Spleen (tissue), 13 donors: ENCODE measurements at places on chromosomes 3 and 15. TPM values are rescaled to one million over a fixed set of nuclear protein-coding genes. Genes with fewer than 3 reads are reported as not detected.

The RETNLB gene
- not detected for total RNA-seq

The DPPA4 gene
- 2.4 TPM for total RNA-seq

The GRAMD2A gene
- not detected for total RNA-seq

The DAZL gene
- total RNA-seq, result not detected

The LIPC gene
- total RNA-seq, result 2.5 TPM

DNA sequence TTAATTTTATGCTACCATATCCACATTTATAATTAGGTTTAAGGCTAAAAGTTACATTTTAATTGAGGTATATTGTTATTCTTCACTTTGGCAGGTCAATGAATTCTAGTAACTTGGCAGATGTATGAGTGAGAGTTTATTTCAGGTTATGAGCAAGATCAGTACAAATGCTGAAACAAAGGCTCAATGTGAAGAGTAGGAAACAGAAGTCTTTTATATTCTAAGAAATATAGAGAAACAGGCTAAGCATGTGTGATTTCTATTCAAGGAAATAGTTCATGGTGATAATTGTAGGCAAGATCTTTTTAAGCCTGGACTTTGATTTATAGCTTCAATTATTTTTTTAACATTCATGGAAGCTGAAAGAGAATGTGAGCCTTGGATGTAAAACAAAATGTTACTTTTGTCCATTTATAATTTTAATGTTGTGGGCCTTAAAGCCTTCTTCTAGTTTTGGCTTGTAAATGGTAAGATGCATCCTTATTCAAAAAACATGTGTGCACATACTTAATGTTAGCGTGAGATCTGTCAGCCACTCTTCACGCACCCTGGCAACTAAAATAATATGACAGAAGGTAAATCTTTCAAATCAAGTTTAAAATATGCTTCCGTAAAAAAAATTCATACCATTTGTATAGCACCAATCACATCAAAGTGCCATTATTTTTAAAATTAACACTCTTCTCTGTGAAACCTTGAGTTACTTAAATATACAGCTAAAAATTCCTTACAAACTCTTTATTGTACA is 22.8 kb upstream of the OSTN start:
- H3K36me3 ChIP-seq, result no peaks in the 10 kb centered on the region
- no peak for DNase-seq
- H3K27ac ChIP-seq, result no peak overlapping the region
- H3K4me1 ChIP-seq, result no peaks in the 10 kb centered on the region
- no peaks in the 10 kb centered on the region for H3K27me3 ChIP-seq

GRCh38 chr3:135337192-135337591 is 542.1 kb downstream of the EPHB1 start:
- no peaks in the 10 kb centered on the region for H3K27me3 ChIP-seq
- no peak overlapping the region for H3K4me3 ChIP-seq
- no peak overlapping the region for H3K27ac ChIP-seq
- H3K36me3 ChIP-seq, result no peaks in the 10 kb centered on the region

GRCh38 chr3:153752405-153753027 is 368.7 kb upstream of the ARHGEF26 start:
- H3K27ac ChIP-seq, result no peak overlapping the region
- no peak for DNase-seq
- H3K4me1 ChIP-seq, result no peaks in the 10 kb centered on the region
- no peaks in the 10 kb centered on the region for H3K27me3 ChIP-seq

- H3K27ac ChIP-seq, result no peak overlapping the region
- no peak overlapping the region for H3K4me3 ChIP-seq
- no peaks in the 10 kb centered on the region for H3K36me3 ChIP-seq
- H3K4me1 ChIP-seq, result no peaks in the 10 kb centered on the region
- DNase-seq, result no peak
Observed at GRCh38 chr3:96182756-96183155, 631.6 kb upstream of the EPHA6 start.

GRCh38 chr3:131733086-131733841 is 230.5 kb upstream of the MRPL3 start:
- H3K36me3 ChIP-seq, result no peaks in the 10 kb centered on the region
- no peak overlapping the region for H3K27ac ChIP-seq
- no peak for DNase-seq
- H3K4me1 ChIP-seq, result no peaks in the 10 kb centered on the region
- H3K27me3 ChIP-seq, result no peaks in the 10 kb centered on the region

GRCh38 chr3:54361746-54362283 is 239.5 kb downstream of the CACNA2D3 start:
- H3K4me3 ChIP-seq, result no peak overlapping the region
- no peak overlapping the region for H3K27ac ChIP-seq
- DNase-seq, result no peak

DNA sequence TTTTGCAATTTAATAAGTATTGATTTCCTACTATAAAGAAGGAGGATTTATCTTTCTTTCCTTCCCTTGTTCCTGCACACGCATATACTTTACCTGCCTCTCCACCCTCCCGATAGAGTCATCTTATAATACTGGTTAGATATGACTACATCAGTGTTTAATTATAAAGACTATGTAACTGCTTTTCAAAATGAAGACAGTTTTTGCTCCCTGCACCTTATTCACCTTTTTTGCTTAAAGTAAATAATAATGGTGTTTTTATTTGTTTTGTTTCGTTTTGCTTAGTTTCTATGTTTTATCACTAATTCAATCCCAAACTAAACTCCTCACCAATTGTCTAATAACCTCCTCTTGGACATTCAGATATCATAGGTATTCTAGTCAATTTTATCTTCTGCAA is 101.9 kb upstream of the RORA start:
- DNase-seq, result no peak
- no peak overlapping the region for H3K4me3 ChIP-seq
- H3K27me3 ChIP-seq, result no peaks in the 10 kb centered on the region
- no peak overlapping the region for H3K27ac ChIP-seq

- no peak overlapping the region for H3K4me3 ChIP-seq
- H3K27ac ChIP-seq, result peak overlapping the region; percentile 83
- DNase-seq, result peak; percentile 77
- no peaks in the 10 kb centered on the region for H3K36me3 ChIP-seq
Observed at GRCh38 chr15:77495838-77496596, 75.3 kb downstream of the HMG20A start.

DNA sequence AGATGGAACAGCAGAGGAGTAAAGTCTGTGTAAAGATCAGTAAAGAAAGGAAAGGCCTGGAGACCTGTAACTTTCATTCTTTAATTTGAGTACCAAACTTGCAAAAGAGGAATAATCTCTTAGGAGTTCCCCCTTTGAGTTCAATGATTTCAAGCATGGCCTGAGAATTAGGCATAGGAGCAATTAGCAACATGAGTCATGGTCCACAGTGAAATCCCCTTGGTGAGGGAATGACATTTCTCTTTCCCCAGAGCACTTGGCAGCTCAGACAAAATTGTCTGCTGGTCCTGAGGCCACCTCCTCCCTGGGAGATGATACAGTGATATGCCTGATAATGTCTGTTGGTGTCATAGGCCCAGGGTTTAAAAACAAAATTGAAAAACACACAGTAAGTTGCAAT is 81.4 kb upstream of the CRBN start:
- no peak overlapping the region for H3K4me3 ChIP-seq
- no peaks in the 10 kb centered on the region for H3K4me1 ChIP-seq
- H3K27me3 ChIP-seq, result no peaks in the 10 kb centered on the region
- no peak for DNase-seq
- H3K27ac ChIP-seq, result no peak overlapping the region

DNA sequence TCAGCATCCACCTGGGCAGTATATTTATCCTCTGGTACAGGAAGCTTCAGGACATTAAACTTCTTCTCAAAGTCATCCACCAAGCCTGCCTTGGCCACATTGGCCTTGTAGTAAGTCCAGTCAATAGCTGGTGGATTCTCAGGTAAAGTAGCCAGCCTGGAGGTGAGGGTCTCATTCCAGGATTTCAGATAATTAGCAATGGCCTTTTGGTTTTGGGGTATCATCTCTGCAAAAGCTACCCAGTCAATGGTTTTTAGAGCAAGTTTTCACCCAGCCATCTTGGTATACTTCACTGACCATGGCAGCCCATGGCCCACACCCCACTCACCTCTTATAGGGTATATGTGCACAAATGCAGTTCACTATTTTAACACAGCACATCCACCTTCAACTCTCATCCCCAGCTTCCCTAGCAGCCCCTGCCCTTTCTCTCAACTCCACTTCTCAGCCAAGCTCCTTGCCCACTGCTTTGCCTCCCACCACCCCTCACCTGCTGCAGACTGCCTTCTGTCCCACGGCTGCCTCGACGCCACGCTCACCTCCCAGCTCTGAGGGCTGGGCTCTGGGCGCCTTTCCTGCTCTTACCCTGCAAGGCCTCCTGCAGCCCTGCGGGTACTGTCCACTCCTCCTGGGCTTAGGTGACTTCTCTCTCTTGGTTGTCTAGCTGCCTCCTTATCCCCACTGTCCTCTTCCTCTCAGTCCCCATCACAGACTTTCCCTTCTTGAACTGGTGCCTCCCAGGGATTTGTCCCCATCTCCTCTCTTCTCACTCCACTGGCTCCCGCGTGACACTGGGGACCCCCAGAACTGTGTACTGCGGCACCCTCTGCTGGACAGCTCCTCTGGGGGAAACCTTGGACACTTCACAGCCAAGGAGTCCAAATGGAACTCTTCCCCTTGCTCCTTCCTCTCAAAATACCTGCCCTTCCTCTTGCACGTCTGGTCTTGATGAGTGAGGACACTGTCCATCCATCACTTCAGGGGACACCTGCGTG is 1.7 kb upstream of the TGM5 start:
- no peaks in the 10 kb centered on the region for H3K4me1 ChIP-seq
- no peaks in the 10 kb centered on the region for H3K36me3 ChIP-seq
- H3K4me3 ChIP-seq, result no peak overlapping the region
- no peak for DNase-seq

DNA sequence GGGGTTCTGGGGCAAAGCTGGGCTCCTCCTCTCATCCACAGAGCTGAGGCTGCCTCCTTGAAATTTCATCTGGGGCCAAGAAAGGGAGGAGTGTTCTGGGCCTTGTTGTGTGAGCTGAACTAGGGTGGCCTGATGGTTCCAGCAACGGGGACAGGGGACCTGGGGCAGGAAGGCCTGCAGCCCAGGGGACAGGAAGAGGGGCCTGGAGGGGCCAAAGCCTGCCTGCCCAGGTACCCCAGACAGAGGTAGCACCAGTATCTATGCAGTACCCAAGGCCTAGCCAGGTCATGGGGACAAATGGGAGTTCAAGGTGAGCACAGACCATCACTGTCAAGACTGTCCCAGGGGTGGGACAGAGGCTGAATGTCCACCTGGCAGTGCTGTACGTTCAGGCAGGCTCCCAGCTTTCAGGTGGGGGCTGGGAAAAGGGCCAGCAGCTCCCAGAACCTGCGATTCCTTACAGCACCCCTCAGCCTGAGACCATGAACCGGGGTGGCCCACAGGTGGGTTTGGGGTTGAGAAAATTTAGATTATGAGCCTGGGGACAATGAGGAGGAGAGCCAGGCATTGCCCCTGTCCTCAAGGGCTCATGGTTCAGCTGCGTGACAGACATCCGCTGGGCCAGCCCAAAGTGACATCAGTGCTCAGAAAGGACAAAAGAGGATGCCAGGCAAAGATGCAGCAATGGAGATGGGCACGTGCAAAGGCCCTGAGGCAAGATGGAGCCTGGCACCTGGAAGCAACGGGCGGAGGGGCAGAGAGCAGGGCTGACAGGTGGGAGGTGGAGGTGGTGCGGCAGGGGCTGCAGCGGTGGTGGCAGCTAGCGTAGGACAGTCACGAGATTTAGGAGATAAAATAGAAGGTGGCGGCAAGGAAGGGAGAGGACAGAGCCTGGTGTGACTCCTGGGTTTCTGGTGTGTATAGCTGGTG is 28.0 kb downstream of the PSTPIP1 start:
- peak; percentile 73 for DNase-seq

GRCh38 chr3:4587061-4587837 is 94.1 kb downstream of the ITPR1 start:
- H3K4me1 ChIP-seq, result peaks cover 72% of the 10 kb centered on the region
- no peak overlapping the region for H3K4me3 ChIP-seq
- H3K27me3 ChIP-seq, result no peaks in the 10 kb centered on the region
- H3K36me3 ChIP-seq, result no peaks in the 10 kb centered on the region

- no peaks in the 10 kb centered on the region for H3K27me3 ChIP-seq
- no peak for DNase-seq
Observed at GRCh38 chr3:51502562-51502910, 2.7 kb upstream of the DCAF1 start.

GRCh38 chr15:101618076-101618475 is 34.1 kb downstream of the TM2D3 start:
- no peak for DNase-seq
- H3K4me1 ChIP-seq, result peaks cover 25% of the 10 kb centered on the region
- H3K27me3 ChIP-seq, result no peaks in the 10 kb centered on the region
- H3K4me3 ChIP-seq, result no peak overlapping the region
- no peaks in the 10 kb centered on the region for H3K36me3 ChIP-seq

GRCh38 chr15:70154718-70155347 is 57.1 kb upstream of the TLE3 start:
- peaks cover 6% of the 10 kb centered on the region for H3K4me1 ChIP-seq
- peaks cover 9% of the 10 kb centered on the region for H3K27me3 ChIP-seq
- H3K36me3 ChIP-seq, result no peaks in the 10 kb centered on the region
- no peak for DNase-seq
- no peak overlapping the region for H3K4me3 ChIP-seq
- peak overlapping the region; percentile 42 for H3K27ac ChIP-seq

DNA sequence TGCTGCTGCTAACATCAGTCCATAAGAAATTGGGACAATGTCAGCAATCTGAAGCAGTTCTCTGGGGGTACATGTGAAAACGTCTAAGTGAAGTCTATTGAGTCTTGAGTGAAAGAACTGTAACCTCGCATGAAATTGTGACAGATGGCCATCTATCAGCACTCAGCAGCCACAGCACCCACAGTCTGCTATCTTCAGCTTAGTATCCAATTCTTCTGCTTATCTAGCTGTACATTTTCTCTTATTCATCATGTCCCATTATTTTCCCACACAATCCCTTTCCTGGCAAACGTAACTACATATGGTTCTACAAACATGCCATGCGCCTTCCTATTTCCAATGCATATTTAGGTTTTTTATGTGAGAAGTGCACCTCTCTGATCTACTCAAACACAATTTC is 629.7 kb downstream of the NTRK3 start:
- no peak for DNase-seq
- H3K27ac ChIP-seq, result no peak overlapping the region
- no peaks in the 10 kb centered on the region for H3K36me3 ChIP-seq
- H3K4me3 ChIP-seq, result no peak overlapping the region
- H3K27me3 ChIP-seq, result no peaks in the 10 kb centered on the region
- H3K4me1 ChIP-seq, result no peaks in the 10 kb centered on the region

- peaks cover 57% of the 10 kb centered on the region for H3K4me1 ChIP-seq
- peaks cover 81% of the 10 kb centered on the region for H3K36me3 ChIP-seq
- H3K27ac ChIP-seq, result no peak overlapping the region
- DNase-seq, result no peak
- no peak overlapping the region for H3K4me3 ChIP-seq
Observed at GRCh38 chr3:9392041-9392440, 5.4 kb upstream of the SETD5 start.

GRCh38 chr3:36663666-36664291 is 100.6 kb downstream of the DCLK3 start:
- H3K27ac ChIP-seq, result no peak overlapping the region
- DNase-seq, result no peak
- no peaks in the 10 kb centered on the region for H3K36me3 ChIP-seq
- H3K4me3 ChIP-seq, result no peak overlapping the region
